GM12891 (cell line): ENCODE measurements at places on chromosomes 4 and X.

GRCh38 chr4:53813998-53814397, 222.7 kb upstream of the LNX1 start:
- no peak for DNase-seq

GRCh38 chr4:188245651-188246050, 106.4 kb downstream of the TRIML1 start:
- DNase-seq: no peak

- no peak for DNase-seq
Observed at GRCh38 chr4:182147391-182147790, 95.8 kb upstream of the TENM3 start.

- no peak for DNase-seq
Observed at GRCh38 chrX:136667446-136668168, 19.6 kb downstream of the CD40LG start.

- no peak for DNase-seq
Observed at GRCh38 chr4:182560358-182560757, 317.2 kb downstream of the TENM3 start.

GRCh38 chr4:125626946-125627345, 312.2 kb downstream of the FAT4 start:
- DNase-seq: no peak

DNA sequence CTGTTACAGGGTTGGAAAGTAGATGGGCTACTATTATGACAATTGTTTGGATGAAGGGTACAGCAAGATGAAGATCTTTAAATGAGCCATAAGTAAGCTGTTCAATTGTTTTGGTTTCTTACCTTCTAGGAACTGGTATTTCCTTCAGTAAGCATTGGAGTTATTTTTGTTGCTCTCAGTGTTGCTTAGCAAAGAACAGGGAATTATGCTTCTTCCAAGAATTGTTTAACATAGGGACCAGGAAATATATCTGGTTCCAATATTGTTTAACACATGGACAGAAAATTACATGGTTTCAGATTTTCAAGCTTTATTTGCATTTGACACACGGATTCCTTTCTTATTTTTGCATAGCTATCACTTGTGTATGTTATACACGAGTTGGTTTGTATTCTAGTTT, 1999.0 kb downstream of the ARAP2 start:
- DNase-seq: no peak

- no peak for DNase-seq
Observed at GRCh38 chr4:121272526-121272925, 108.3 kb downstream of the QRFPR start.

- no peak for DNase-seq
Observed at GRCh38 chrX:65668377-65669310, 1.2 kb downstream of the MSN start.

- peak; percentile 18 for DNase-seq
Observed at GRCh38 chr4:170374770-170375169, 285.0 kb upstream of the AADAT start.

DNA sequence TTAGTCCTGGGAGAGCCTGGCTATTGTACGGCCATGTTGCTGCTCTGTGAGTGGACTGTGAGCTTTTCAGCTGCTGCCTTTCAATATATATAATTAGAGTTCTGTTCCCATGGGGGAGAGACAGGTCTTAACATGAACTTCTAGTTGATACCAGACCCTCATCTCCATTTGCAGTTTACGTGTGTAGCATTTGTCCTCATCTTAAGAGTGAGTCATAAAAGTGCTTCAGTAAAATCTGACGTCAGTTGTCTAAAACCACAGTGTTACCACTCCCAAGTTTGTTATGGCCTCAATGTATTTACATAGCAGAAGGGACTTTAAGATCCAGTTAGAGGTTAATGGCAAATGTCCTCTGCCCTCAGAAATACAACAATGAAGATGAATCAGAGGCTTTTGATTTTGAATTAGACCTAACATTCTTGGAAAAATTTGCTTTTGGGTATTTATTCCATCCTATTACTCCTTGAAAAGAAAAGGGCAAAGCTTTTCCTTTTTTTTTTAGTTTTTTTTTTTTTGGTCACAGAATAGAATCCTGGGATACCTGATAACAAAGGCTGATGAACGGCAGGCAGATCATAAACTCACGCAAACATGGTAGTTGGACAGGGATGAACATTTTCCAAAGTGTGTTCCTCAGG, 38.6 kb downstream of the PHOX2B start:
- DNase-seq: no peak

GRCh38 chr4:77695774-77696173, 90.2 kb downstream of the CXCL13 start:
- no peak for DNase-seq

DNA sequence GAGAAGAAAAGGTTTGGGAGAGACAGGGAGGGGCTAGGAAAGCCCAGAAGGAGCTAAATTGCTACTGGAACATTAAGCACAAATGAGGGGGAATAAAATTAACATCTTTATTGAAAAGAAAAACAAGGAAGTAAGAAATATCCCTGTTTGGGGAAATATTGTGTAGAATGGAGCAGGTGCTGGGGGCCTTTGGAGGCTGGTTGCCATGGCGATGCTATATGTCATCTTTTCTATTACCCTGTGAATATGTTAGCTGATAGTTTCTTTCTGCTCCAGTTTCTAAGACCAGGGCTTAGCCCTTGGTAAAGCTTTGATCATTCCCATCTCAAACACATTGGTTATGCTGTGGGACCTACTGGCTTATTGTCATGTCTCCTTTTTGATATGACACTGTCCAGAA, 28.7 kb downstream of the TMEM31 start:
- DNase-seq: no peak

DNA sequence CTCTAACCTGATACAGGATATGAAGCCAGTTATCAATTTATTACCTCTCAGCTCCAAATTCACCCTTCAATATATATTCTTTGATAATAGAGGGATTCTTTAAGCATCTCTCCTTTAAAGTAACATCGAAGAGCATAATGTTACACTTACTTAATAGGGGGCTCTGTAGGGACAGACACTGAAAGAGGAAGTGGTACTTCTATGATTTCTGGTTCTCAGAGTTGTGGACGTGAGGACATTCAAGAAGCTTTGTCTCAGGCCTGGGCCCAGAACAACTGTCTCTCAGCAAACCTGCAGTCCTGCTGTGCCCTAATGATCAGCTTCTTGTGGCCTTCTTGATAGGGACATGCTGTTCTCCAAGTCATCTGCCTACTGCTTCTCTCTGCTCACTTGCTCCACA, 4.2 kb upstream of the ZXDB start:
- no peak for DNase-seq

DNA sequence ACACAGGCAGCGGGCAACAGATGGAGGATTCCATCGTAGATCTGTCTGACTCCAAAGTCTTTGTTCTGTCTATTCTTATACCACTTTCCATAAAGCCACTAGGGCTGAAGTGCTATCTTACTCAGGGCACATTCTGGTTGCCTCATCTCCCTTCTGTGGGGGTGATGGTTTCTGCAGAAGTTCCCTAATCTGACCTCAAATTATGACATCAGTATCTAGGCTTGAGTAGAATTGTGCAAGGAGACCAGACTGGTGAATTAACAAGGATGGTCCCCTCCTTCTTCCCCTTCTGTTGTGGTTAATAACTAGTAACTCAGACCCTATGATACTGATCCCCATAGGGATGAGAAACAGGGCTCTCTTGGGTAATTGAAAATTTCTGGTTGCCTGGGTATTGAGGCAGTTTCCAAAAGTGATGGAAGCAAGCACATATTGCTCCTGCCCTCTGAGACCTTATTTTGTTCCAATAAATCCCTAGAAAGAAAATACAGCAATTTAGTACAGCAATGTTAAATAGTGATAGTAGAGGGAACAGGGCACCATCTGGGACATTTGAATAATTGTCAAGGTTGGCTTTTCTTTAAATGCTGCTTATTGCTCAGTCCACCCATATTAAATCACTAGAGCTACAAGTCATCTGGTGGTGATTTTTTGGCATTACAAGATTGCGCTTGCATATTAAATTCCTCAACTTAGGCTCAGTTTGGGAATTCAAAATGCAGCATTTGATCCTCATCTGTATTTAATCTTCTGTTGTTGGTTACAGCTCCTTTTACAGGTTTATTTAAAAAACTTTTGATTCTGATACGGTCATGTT, 57.3 kb upstream of the AP1S2 start:
- no peak for DNase-seq

DNA sequence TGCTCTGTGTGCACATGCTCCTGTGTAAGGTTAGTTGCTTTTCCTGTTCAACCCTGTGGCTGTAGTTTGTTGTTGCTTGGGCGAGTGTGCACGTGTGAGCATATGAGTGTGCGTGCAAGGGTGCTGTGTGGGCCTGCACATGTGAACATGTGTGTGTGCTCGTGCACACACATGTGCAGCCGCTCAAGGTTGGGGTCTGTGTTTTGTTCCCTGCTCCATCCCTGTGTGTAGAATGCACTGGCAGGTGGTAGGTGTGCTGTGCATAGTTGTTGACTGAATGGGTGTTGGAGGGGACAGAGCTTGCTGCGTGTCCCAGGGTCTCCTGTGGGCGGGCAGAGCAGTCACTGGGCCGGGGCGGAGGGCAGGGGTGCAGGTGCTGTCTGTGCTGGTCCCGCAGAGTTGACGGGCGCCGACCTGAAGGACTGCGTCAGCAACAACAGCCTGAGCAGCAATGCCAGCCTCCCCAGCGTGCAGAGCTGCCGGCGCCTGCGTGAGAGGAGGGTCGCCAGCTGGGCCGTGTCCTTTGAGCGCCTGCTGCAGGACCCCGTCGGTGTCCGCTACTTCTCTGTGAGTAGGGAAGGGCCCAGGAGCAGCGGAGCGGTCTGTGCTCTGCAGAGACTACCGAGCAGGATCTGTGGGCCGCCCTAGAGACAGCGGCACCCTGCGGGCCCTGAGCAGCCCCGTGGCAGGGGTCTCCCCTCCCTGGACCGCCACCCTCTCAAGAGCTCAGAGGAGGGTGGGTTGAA, 27.9 kb upstream of the HGFAC start:
- DNase-seq: no peak

DNA sequence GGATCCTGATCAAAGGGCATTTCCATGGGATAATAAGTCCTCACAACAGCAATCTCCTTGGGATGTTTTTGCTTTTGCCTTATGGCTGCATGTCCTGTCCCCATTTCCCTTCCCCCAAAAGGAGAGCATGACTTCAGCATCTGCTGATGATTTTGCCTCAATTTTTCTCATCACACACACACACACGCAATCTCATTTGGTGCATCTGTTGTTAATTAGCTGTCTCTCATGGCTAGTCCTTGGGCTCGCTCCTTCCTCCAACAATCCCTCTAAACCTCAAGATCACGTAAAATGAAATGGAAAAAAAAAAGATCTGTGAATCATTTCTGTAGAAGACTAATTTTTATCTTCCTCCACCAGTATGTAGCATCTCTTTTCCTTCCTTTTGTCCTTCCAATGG, 153.6 kb downstream of the RBMX2 start:
- no peak for DNase-seq
